ENCODE measurements at places on chromosomes 16 and 17.

GRCh38 chr16:72172105-72173034 is at the start of gene PMFBP1:
PMFBP1 (minus strand) TSS chr16:72172155; CDS start chr16:72171208, 947 bp downstream.
- DNase-seq, result peak; percentile 54

DNA sequence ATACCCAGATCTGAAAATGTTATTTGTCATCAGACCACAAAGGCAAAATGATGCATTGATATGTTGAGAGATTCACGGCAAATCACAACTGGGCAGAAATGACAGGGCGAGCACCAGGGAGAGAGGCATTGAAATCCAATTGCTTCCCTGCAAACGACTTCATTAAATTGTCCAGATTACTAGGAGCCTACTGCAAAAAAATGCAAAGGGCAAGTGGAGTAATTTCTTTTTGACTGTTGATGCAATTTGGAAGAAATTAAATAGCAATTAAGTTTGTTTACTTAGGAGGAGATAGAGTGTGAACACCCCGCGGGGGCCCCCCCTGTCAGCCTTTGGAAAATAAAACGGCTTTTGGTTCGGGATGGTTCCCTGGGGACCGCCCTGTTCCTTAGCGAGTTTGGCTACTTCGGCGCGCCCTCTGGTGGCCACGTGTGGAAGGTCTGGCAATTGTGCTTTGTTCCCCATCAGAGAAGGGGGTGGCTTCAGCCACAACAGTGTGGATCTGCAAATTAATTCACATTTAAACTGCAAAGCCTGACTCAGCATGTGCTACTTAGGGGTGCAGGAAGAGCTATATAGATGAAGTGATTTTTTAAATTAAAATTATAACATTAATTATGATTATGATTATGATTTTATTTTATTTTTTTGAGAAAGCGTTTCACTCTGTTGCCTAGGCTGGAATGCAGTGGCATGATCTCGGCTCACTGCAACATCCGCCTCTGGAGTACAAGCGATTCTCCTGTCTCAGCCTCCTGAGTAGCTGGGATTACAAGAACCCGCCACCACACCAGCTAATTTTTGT is 14.5 kb upstream of the TMC7 start:
- peak; percentile 76 for DNase-seq

DNA sequence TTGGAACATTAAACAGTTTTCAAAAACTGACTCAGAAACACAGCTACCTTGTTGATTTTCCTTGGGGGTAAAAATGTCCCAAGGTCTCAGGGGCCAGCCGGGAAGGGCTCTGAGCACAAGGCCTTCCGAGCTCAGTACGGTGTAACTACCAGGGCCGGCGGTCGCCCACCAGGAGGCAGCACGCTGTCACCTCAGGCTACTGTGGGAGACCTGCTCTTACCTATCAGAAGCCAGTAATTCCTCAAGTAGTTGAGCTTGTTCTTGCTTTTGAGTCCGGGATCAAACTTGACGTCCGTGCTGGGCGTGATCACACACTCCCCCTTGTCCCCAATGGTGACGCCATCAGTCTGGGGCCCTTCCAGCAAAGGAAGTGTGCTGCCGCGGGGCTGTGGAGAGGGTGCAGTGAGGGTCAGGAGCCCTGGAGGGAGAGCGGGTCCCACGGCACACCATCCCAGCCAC is 43.4 kb upstream of the ICAM2 start:
- DNase-seq, result no peak

DNA sequence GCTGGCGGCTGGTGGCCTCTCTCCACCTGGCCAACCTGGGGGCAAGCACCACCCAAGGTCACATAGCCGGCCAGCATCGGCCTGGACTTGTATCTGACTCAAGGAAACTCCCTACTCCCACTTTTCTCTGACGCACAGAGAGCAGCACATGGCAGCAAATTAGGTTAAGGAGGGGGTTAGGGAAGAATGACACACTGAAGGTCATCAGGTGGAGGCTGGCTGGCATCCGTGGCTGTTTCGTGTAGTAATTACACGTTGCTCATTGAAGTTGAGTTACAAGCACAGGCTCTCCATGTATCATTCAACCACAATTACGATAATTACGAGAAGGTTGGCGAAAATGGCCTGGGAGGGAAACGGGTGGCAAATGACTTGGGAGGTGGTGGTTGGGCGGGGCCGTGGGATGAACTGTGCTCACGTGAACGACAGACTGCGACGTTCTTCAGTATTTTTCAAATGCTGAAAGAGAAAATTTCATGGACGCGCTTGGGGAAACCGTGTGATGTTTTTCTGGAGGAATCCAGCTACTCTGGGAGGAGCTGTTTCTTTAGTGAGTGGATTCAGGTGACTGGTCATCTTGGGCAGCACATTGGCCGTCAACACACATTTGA is 4.0 kb upstream of the METRNL start:
- DNase-seq, result no peak

DNA sequence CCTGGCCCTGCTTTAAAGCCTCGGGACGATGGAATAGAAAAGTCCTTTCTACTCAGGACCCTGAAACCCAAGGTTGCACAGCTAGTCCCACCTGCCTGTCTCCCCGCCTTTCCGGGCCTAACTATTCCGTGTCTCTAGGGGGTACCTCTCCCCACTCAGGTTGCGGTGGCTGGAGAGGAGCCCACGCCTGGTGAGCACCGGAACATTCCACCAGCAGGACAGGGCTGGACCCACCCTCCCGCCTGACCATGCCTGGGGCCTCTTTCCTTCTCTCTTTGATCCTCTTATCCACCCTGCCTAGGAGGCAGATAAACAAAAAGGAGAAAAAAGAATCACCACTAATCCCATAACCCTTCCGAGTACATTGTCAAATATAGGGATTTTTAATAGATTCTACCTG is 10.9 kb downstream of the LLGL2 start:
- DNase-seq, result no peak

GRCh38 chr16:9429646-9430330 is 338.3 kb downstream of the HAPSTR1 start:
- no peak for DNase-seq

GRCh38 chr17:75105126-75106080 is 4.4 kb upstream of the ARMC7 start:
- peak; percentile 33 for DNase-seq

GRCh38 chr17:32458371-32458770 is 14.1 kb downstream of the PSMD11 start:
- DNase-seq, result no peak

- DNase-seq, result no peak
These were observed 40.0 kb downstream of the LGALS9 start for GRCh38 chr17:27670791-27671590.

- peak; percentile 54 for DNase-seq
These were observed 24.5 kb downstream of the RCVRN start for GRCh38 chr17:9880582-9880999.

GRCh38 chr16:81327011-81327410 is 12.2 kb downstream of the GAN start:
- DNase-seq, result no peak

- DNase-seq, result no peak
These were observed 663 bp upstream of the GINS2 start for GRCh38 chr16:85689285-85689949.

- DNase-seq, result no peak
These were observed 11.1 kb upstream of the MMP2 start for GRCh38 chr16:55467898-55468297.

DNA sequence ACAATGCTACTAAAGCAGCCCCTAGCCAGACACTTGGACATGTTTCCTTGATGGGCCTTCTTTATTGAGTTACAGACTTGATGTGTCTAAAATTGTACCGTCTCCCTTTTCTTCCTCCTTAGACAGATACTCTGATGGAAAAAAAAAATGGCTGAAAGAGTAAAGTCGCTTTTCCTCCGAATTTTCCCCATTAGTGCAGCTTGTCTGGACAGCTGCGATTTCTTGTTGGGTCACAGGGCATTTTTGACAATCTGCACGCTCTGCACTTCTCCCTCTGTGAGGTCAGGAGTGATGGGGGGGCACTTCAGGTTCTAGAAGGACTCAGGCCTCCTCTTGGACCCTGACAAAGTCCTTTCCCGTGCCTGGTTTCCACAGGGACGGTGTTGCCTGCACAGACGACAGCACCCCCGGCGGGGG is 968 bp upstream of the PRKAR1A start:
- no peak for DNase-seq

- DNase-seq, result peak; percentile 83
These were observed 755 bp downstream of the PIEZO1 start for GRCh38 chr16:88784074-88784855.

GRCh38 chr17:77609553-77610517 is 348.7 kb upstream of the TNRC6C start:
- DNase-seq, result no peak

- peak; percentile 18 for DNase-seq
These were observed 11.1 kb upstream of the CHMP6 start for GRCh38 chr17:80980397-80981061.

DNA sequence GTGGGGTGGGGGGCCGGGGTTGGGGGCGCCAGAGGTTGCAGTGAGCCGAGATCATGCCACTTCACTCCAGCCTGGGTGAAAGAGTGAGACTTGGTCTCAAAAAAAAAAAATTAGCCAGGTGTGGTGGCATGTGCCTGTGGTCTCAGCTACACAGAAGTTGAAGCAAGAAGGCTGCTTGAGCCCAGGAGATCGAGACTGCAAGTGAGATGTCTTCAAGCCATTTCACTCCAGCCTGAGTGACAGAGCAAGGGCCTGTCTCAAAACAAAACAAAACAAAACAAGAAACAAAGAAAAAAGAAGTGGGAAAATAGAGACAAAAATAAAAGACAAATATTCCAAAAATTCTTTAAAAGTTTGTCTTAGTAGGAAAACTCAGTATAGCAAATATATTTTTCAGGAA is 135.1 kb upstream of the CORO6 start:
- no peak for DNase-seq

DNA sequence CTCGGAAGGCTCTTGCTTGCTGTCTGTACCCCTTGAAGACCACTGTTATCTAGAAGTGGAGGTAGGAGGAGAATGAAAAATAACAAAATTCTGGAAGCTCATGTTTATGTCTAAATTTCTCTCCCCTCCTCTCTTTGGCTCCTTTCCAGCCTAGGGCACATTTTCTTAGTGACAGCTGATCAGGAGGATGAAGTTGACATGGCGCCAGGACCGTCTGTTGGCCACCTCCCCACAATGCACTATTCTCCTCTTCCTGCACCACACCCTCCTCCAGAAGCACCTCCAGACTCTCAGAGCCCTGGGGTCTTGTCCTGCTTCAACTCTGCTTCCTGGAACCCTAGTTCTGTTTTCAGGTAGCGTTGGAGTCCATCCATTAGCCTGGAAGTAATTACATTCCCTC is 25.5 kb upstream of the SSTR2 start:
- no peak for DNase-seq

DNA sequence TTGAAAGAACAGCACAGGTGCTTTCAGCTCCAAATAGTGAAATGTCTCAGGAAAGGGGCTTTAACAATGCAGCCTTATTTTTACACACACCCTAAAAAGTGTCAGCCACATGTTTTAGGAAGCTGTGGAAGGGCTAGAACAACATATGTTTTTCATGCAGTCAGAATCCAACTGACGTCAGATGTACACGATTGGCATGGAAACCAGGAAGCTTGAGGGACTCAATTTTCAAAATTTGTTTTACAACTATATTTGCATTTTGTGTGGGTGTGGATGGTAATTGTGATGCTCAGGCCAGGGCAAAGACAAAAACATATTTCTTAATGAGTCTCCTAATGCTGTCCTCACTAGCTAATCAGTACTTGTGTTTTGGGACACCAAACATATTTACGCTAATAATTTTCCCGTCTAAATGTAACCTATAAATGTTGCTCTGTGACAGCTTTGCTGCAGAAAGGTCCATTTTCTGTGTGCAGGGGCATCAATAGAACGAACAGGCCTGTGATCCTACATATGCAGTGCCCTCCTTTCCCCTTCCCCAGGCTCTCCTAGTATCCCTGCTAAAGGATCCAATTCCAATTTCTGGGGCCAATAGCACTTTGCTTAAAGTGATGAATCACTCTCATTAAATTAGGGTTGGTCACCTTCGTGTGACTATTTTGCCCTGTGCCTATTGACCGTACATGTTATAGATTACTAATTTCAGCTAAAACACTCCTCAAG is 434.0 kb upstream of the CDH5 start:
- DNase-seq, result no peak

DNA sequence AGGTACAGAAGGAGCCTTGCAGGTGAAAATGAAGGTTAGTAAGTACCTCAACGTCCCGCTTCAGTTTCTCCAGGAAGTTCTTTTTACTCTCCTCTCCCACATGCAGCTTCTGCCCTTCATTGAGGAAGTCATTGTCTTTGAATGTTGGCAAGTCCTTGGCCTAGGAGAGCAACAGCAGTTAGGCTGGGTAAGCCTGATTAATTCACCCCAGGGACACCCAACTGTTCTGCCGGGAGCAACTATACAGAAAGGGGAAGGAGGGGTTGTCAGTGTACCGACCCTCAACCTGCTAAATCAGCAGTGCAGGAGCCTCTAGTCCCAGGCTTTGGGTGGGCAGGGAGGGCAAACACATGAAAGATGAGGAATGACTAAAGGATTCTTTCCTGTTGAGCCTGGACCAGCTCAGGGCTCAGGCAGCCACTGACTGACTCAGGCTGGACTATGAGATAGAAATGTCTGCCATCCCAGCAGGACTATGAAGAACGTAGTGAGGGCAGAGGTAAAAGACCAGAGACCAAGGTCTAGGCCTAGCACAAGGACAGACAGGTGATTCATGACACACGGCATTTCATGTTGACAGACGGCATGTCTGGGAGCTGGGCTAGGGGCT is 21.6 kb downstream of the PIP4K2B start:
- DNase-seq, result no peak

- DNase-seq, result no peak
These were observed 64.8 kb downstream of the VAT1L start for GRCh38 chr16:77853161-77853560.

DNA sequence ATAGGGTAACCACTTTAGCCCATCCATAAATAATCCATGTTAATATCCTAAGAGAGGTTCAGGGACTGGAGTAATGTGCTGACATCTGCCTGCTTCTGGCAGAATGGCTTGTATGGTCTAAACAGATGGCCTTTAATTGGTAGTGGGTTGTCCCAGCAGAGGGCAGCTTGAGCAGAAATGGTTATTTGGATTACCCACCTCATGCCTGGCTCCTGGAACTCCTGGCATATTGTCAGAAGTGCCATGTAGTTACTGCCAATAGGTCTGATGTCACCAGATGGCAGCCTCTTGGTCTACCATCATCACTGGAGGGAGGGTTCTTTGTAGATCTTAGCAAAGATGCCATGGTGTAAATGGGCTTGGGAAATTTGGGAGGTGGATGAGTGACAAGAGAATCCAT is 157.5 kb upstream of the SOX9 start:
- DNase-seq, result no peak

All from fibroblast of skin of scalp (primary cell).